ENCODE measurements at places on chromosomes 16 and 17. TPM values are rescaled to one million over a fixed set of nuclear protein-coding genes. Genes with fewer than 3 reads are reported as not detected.
A peak's percentile ranks its signal among the peaks of the same experiment; 100 is the strongest.

Gene TANGO6
- polyA plus RNA-seq: 5.5 TPM

Gene KATNIP
- 25.5 TPM for polyA plus RNA-seq

Gene KRT20
- not detected for polyA plus RNA-seq

Gene CLDN6
- polyA plus RNA-seq: 0.24 TPM

Gene DVL2
- 8.3 TPM for polyA plus RNA-seq

Gene TBC1D3H
- not detected for polyA plus RNA-seq

Gene NPIPB5
- 36.8 TPM for polyA plus RNA-seq

Gene KCNH6
- polyA plus RNA-seq: 0.18 TPM

Gene KRTAP2-1
- not detected for polyA plus RNA-seq

Gene CHTF8
- 83.0 TPM for polyA plus RNA-seq

Gene NSMCE1
- polyA plus RNA-seq: 39.8 TPM

Gene TNFRSF13B
- polyA plus RNA-seq: not detected

Gene CPD
- 12.5 TPM for polyA plus RNA-seq

Gene MYL11
- polyA plus RNA-seq: 0.23 TPM

Gene KCTD19
- polyA plus RNA-seq: 1.9 TPM

Gene SOX8
- polyA plus RNA-seq: not detected

Gene TPSG1
- polyA plus RNA-seq: not detected

- DNase-seq: peak; percentile 43
These were observed 4.4 kb upstream of the DHX40 start for GRCh38 chr17:59561042-59561441.

DNA sequence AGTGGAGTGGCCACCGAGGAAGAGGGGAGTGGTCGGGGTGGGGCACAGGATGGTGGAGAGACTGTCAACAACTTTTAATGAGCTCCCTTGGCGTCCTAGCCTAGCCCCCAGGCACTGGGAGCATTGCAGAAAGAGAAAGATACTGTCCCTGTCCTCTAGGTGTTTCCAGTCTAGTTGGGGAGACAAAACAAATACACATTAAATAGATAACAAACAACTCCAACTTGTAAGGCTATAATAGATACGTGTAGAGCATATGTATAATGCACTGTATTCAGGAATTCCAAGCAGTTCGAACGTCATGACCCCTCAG lies 435 bp upstream of the UBE2O start:
- DNase-seq: no peak

- peak; percentile 62 for DNase-seq
These were observed 30.4 kb upstream of the ERN1 start for GRCh38 chr17:64160378-64160777.

- DNase-seq: peak; percentile 78
These were observed at the start of gene OR1F1 for GRCh38 chr16:3187798-3188674. Gene OR1F1, plus strand, starts transcription at chr16:3188204.

DNA sequence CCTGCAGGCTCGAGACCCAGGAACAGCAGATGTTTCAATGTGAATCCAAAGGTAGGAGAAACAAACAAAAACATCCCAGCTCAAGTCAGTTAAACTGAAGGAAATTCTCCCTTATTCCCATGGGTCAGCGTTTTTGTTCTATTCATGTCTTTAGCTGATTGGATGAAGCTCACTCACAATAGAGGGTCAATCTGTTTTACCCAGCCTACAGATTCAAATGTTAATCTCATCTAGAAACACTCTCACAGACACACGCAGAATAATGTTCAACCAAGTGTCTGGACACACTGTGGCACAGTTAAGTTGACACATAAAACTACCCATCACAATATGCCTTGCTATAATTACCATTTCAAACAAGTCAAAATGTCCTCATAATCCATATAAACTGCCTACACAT lies 180.6 kb upstream of the CDH8 start:
- DNase-seq: no peak

- peak; percentile 73 for DNase-seq
These were observed 30.1 kb downstream of the HIC1 start for GRCh38 chr17:2084766-2085647.

DNA sequence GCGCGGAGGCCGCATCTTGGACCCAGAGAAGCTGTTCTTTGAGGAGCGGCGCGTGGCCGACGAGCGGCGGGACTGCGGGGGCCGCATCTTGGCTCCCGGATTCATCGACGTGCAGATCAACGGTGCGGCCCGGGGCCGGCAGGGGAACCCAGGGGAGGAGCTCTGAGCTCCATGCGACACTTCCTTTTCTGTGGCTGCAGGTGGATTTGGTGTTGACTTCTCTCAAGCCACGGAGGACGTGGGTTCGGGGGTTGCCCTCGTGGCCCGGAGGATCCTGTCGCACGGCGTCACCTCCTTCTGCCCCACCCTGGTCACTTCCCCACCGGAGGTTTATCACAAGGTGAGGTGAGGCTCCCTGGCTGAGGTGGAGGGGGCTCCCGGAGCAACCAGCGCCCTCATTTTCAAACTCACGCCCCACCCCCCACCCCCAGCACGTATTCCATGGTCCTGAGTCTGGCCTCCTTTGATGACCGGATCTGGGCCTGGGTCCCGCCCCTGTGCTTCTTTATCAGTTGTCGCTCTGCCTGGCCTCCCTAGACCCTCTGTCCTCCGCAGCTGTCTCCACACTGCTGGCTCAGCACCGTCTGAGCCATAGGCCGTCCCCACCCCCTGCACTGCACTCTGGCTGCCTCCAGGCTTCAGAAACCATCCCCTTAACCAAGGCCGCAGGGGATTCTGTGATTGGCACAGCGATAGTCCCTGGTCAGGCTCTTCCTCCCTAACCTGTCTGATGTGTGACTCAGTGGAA lies 787 bp downstream of the AMDHD2 start:
- DNase-seq: peak; percentile 61

DNA sequence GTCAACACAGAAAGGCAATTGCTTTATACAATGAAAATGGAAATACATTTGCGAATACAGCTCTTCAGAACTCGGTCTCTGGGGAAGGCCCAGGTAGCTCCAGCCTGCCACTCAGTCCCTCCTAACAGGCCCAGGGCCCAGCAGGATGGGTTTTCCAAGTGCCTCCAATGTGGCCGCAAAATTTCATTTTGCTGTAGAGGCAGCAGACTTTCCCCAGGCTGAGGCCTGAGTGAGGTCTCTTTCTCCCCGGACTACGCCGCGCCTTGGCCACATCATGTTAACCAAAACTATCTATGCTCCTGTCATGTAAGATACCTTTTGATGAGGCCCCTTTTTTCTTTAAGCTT lies 606.0 kb upstream of the SALL1 start:
- DNase-seq: no peak

DNA sequence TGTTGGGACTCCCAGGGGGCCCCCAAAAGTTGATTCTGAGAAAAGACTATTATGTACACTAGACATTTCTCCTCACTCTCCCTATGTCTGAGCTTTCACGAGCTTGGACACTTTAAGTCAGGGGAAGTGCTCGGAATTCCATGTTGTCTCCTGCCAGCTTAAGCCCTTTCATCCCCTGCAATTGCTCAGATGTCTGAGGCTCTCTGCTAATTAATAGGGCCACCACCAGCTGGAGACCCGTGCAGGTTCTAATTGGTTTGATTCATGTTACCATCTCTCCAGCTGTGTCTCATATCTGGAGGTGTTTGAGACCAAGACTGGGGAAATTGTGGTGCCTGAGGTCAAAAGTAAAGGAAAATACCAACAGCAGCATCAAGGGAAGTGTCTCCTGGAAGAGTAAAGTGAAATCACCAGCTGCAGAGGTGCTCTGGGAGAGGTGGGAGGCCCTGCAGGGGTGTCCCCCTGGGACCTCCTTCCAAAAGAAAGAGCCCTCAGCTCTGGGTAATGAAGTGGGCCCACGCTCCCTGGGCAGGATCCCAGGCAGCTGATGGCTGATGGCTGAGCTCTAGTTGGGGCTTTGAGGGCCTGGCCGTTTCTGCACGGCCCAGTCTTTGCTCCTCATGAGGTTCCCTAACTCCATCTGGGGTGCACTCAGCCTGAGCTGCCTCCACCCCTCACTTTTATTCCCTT lies 5.8 kb upstream of the UTS2R start:
- DNase-seq: no peak

DNA sequence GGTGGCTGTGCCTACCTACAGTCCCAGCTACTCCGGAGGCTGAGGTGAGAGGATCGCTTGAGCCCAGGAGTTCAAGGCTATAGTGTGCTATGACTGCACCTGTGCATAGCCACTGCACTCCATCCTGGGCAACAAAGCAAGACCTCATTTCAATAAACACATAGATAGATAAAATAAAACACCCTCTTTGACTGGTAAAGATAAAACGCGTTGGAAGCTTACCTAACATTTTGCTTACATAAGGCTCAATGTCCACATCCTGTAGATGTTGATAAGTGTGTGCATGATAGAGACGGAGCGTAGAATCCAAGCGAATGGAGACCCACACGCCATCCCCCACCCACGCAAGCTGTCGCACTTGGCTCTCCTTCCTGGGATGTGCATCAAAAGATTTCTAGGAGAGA lies 113.4 kb upstream of the TOB1 start:
- no peak for DNase-seq

DNA sequence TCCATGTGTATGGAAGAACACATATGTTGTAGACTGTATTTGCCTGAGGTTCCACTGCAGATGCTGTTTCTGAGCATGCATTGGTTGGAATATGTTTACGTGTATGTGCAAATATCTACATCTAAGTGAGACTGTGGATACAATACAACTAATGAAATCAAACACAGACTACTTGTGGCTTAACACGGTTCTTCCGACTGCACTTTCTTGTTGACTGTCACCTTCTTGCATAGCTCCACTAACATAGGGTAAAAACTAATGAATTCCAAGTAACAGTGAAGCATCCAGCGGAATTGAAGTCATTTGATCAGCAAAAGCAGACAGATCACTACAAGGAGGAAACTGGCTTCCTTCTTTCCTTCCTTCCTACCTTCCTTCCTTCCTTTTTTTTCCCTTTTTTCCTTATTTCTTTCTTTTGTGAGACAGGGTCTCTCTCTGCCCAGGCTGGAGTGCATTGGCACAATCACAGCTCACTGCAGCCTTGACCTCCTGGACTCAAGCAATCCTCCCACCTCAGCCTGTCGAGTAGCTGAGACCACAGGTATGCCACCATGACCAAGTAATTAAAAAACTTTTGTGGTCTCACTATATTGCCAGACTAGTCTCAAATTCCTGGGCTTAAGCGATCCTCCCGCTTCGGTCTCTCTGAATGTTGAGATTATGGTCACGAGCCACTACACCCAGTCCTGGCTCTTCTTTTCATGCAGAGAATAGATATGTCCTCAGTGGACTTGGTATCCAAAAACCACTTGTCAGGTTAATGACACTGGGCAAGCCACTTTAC lies 22.0 kb upstream of the CCL1 start:
- DNase-seq: no peak

GRCh38 chr17:42183741-42184711 lies 1.2 kb downstream of the HCRT start:
- peak; percentile 94 for DNase-seq

GRCh38 chr16:9095656-9096397 lies 4.4 kb downstream of the HAPSTR1 start:
- no peak for DNase-seq

- DNase-seq: peak; percentile 94
These were observed 118.5 kb downstream of the C16orf78 start for GRCh38 chr16:49491771-49492761.

DNA sequence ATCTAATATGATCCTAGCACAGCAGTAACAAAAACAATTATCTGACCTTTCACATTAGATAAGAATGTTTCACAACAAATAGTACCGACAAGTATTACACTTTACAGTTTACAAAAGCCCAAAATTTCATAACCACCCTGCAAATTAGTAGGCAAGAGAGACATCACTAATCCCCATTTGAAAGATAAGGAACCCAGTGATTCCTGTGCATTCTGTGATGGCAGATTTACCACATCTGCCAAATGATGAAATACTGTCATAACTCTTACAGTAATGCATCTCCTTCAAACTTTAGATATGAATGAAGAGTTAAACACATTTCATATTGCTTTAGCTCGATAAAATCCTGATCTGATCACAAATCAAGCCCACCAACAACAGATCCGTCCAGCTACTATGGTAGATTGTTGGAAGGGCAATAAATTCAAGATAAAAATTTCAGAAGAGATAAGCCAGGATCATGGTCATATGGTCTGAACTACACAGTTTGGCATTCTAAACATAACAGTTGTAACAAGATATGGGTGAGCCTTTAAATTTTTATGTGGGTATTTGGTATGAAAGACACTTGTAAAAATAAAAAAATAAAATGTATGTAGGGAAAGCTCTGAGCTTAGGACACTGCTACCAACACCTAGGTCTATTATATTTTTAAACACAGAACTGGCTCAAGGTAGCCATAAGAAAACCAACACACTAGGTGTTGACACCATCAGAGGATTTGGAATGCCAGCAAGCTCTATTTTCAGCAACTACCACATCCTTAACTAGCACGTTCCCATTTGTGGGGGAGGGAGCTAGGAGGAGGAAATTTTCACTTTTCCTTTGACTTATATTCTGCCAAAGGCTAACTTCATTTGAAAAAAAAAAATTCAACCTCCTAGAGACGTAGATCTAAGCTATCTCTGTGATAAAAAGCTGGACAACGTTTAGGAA lies 9.3 kb downstream of the YWHAE start:
- DNase-seq: no peak

GRCh38 chr16:66359012-66359411 lies 7.5 kb upstream of the CDH5 start:
- DNase-seq: no peak

DNA sequence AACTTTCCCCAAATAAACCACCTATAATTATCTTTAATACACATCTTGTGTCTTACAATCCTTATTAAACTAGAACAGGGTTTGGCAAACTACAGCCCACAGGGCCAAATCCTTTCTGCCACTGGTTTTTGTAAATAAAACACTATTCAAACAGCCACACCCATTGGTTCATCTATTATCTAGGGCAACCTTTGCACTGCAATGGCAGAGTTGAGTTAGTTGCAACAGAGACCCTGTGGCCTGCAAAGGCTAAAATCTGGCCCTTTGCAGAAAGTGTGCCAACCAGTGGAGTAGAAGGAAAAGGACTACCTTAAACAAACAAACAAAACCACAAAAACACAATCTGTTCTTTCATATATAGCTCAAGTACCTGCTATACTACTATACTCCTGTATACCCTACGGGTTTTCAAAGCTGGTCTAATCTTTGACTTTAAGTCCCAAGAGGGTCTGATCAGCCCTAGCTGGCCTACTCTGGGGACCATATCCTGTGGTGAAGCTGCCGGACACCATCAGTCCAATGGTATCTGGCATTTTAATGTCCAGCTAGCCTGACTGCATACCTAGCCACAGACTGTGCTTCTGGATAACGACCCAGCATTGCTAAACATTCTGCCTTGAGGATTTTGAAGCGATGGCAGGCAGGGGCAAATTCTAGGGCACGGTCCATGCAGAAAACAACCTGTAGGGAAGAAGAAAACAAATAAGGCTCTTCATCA lies 23.3 kb downstream of the CNP start:
- no peak for DNase-seq

- no peak for DNase-seq
These were observed 40.2 kb downstream of the TMEM235 start for GRCh38 chr17:78271419-78272170.

- DNase-seq: peak; percentile 63
These were observed 690 bp downstream of the RHOT1 start for GRCh38 chr17:32142857-32143526.

DNA sequence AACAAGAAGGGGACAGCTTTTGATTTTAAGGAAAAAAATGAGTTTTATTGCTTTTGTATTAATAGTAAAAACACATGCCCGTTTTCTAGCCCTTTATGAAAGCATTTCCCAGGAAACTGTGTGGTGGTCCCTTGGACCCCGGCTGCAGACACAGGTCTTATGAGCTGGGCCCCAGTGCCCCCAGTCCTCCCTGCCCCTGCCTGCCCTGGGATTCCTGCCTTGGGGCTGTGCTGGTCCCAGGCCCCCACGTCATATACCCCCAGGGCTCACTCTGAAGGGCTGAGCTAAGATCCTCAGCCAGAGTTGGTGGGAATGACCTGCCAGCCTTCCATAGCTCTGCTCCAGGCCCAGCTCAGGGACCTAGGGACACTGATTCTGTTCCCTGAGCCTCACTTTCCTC lies 30.8 kb downstream of the GINS2 start:
- no peak for DNase-seq

Measured in SK-N-SH (cell line).